ENCODE measurements at places on chromosomes 13 and 19. TPM values are rescaled to one million over a fixed set of nuclear protein-coding genes. Genes with fewer than 3 reads are reported as not detected.

IZUMO1 gene
- 0.92 TPM for total RNA-seq

TARM1 gene
- total RNA-seq = not detected

KLK12 gene
- not detected for total RNA-seq

ELANE gene
- 2.4 TPM for total RNA-seq

NKG7 gene
- total RNA-seq = 0.89 TPM

BCL3 gene
- total RNA-seq = 65.0 TPM

FUT6 gene
- total RNA-seq = not detected

PSG4 gene
- not detected for total RNA-seq

KIR2DL1 gene
- not detected for total RNA-seq

PLK5 gene
- total RNA-seq = not detected

PRTN3 gene
- total RNA-seq = not detected

ZNF17 gene
- 13.8 TPM for total RNA-seq

PTGER1 gene
- 0.97 TPM for total RNA-seq

CYP4F2 gene
- not detected for total RNA-seq

C1QTNF9B gene
- not detected for total RNA-seq

TMEM255B gene
- total RNA-seq = 10.5 TPM

ZIM2 gene
- not detected for total RNA-seq

CD33 gene
- 11.4 TPM for total RNA-seq

RFXAP gene
- total RNA-seq = 2.7 TPM

LATS2 gene
- total RNA-seq = 19.3 TPM

TNFAIP8L1 gene
- total RNA-seq = 6.7 TPM

THSD1 gene
- total RNA-seq = 7.2 TPM

RXFP2 gene
- total RNA-seq = not detected

C5AR2 gene
- total RNA-seq = 2.4 TPM

FPR3 gene
- 11.0 TPM for total RNA-seq

GPR180 gene
- total RNA-seq = 4.9 TPM

WTIP gene
- 16.9 TPM for total RNA-seq

MAB21L1 gene
- 0.24 TPM for total RNA-seq

SMIM44 gene
- total RNA-seq = not detected

UPK1A gene
- total RNA-seq = not detected

SYNGR4 gene
- not detected for total RNA-seq

PALM gene
- 49.7 TPM for total RNA-seq

PSG11 gene
- total RNA-seq = not detected

MBD3L2 gene
- not detected for total RNA-seq

NUP58 gene
- 34.2 TPM for total RNA-seq

LMTK3 gene
- 2.0 TPM for total RNA-seq

TMEM86B gene
- 1.4 TPM for total RNA-seq

RRAS gene
- 85.6 TPM for total RNA-seq

CALR gene
- 707 TPM for total RNA-seq

PDX1 gene
- not detected for total RNA-seq

PNMA8B gene
- total RNA-seq = 2.5 TPM

GAPDHS gene
- total RNA-seq = not detected

CGB8 gene
- not detected for total RNA-seq

PRODH2 gene
- total RNA-seq = not detected

S1PR2 gene
- 13.6 TPM for total RNA-seq

MATK gene
- total RNA-seq = 1.4 TPM

PLEKHA4 gene
- 29.6 TPM for total RNA-seq

TRAPPC2B gene
- total RNA-seq = 10.9 TPM

PLPPR3 gene
- total RNA-seq = 0.21 TPM

KLF12 gene
- total RNA-seq = 14.0 TPM

EFNA2 gene
- not detected for total RNA-seq

PRRG2 gene
- 1.1 TPM for total RNA-seq

C13orf46 gene
- total RNA-seq = 0.65 TPM

LRRC25 gene
- total RNA-seq = 4.9 TPM
